ENCODE measurements at places on chromosomes 6 and 20.

DNA sequence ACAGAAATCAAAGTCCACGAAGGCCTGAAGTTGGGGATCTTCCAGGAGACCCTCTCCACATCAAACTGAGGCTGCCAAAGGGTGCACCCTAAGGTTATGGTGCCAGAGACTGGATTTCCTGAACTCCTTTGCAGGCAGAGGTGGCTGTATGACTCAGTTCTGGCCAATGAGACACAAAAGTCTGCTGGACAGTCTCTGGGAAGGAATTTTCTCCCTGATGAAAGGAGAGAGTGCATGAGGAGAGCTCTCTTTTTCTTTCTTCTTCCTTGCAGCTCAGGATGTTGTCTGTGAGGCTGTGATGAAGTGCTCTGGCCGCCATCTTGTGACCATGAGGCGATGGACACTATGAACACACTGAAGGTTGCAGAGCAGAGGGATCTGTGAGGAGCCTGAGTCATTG, 85.2 kb downstream of the MDGA1 start:
- no peak for DNase-seq

- no peak for DNase-seq
These were observed 9.5 kb upstream of the PAQR8 start for GRCh38 chr6:52352239-52353018.

- no peak for DNase-seq
These were observed 90.5 kb upstream of the HEY2 start for GRCh38 chr6:125658759-125659431.

DNA sequence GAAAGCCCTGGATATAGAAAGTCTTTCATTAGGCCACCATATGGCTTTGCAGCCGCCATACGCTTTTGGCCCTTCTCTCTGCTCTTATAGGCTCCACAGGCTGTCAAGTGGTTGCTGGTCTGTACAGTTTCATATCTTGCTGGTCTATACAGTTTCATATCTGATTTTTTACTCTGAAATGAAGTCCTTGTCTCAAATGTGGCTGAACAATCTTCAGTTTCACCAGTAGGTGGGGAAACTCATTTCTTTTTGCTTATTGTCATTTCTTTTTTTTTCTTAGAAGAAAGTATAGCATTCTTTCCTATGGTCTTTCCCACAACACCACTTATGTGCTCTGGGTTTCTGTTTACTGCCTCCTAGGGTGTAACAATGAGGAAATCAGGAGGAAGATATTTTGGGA, 771.4 kb upstream of the MMS22L start:
- DNase-seq = no peak

DNA sequence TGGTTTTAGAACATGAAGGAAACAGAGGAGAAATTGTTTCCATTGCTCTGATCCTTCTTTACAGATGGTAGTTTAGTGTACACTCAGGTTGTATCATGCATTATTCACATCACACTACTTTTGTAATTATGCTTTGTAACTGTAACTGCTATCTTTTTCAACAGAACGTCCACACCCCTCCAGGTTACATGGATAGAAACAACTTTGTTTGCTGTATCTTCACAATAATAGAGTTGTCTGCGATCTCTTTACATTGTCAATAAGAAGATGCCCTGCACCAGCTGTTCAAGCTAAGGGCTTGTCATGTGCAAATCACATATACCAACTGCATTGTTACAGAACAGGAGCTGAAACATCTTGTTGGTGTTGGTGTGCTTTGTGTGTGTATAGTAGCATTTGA, 67.9 kb upstream of the MAP7 start:
- DNase-seq = no peak

GRCh38 chr6:159092631-159093030, 47.8 kb upstream of the TAGAP start:
- no peak for DNase-seq

GRCh38 chr20:1887321-1887720, 7.9 kb upstream of the SIRPA start:
- DNase-seq = no peak

DNA sequence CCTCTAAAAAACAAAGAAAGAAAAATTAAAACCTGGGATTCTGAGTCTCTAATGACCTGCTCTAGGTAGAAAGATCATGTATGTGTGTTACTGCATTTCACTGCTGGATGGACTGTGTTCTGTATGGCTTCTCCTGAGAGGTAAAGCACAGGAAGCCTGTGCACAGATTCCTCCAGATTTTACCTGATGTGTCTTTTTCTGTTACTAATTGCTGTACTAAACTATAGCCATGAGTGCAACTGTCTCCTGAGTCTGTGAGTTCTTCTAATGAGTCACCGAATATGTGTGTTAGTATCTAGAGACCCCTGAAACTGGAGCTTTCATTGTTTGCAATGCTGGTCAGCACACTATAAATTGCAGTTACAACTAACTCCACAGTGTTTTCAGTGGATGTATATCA, 270.8 kb downstream of the CDKAL1 start:
- no peak for DNase-seq

DNA sequence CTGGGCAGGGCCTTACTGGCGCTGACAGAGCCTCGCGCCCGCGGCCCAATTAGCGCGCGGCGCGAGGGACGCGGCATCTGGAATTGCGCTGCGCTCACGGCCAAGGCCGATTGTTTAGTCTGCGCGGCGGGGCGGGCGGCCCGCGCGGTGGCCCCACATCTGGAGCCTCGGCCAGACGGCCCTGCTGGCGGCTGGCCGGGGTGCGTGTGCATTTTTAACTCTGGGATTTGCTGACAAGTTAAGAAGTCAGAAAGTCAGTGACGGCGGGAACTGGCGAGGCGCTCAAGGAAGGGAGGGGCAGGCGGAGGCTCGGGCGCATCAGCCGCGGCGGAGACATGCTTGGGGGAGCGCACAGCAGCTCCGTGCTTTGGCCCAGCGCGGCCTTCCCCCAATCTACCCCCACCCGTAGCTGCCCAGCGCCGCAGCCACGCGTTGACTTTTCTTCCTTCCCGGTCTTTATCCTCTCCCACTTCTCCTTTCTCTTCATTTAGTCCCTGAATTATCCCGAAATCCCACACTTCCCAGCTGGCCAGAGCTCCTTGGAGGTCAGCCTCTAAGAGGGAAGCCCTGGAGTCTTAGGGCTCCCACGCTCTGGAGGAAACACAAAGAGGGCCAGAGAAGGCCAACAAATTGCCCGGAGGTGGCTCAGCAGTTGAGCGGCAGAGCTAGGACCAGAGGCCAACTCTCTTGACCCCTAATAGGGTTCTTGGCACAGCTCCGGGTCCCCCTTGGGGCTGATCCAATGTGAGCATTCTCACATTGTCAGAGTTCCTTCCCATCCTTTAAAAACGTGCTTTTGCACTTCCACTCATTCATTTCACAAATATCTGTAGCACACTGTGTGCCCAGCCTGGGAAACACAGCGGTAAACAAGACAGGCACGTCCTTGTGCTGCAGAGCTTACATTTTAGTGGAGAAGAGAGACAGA, 40.8 kb upstream of the FOXP4 start:
- no peak for DNase-seq

DNA sequence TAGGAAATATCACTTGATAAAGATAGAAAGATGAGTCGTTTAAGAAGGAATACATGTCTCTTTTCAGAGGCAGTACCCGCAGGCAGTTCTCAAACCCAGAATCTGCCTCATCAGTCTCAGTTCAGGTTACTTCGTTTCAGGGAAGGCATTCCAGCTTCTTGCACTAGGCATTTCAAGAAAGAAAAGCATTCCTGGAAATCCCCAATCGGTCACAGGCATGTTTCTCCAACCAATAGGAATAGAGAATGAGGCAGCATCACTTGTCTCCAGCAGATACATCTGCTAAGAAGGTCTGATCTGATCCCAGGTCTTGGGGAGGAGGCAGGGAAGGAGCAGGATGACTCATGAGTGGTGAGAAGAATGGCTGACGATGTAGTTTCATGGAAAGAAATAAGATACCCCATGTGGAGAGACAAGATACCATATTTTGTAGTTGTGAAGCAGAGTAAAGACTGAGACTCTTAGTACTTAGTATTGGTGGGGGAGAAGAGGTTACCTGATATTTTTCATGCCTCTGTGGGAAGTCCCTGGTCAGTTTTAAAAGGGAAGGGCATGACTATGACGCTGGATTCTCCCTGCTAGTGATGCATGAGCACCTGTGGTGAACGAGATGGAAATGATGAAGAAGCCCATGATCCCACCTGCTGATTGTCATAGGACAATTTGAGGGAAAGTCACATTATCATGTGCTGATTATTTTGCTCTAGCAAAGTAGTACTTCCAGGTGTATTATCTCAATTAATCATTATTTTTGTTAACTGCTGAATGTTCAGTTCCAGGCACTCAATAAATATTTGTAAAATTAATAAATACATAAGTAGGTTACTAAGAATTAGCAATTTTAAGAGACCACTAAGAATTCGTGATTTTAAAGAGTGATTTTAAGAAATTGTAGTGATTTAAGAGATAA, 20.3 kb upstream of the HLA-DRB1 start:
- peak; percentile 74 for DNase-seq

GRCh38 chr6:90385759-90386313, 89.2 kb upstream of the BACH2 start:
- no peak for DNase-seq

GRCh38 chr20:58987790-58988564, 6.9 kb downstream of the NELFCD start:
- peak; percentile 48 for DNase-seq

GRCh38 chr6:22035690-22036089, 261.1 kb downstream of the PRL start:
- DNase-seq = no peak

DNA sequence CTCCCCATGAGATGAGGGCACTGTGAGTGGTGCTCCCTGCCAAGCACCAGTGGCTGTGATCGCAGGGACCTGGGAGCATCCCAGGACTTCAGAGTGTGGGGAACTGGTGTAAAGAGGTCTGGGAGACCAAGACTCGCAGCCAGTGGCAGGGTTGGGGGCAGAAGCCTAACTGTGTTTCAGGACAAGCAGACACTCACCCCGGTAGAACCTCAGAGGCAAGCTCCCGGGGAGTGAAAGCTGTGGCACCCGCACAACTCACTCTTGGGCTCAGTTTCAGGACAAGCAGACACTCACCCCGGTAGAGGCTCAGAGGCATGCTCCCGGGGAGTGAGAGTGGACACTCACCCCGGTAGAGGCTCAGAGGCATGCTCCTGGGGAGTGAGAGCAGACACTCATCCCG, 112.8 kb downstream of the ASXL1 start:
- no peak for DNase-seq

GRCh38 chr6:17417817-17418216, 24.4 kb downstream of the CAP2 start:
- no peak for DNase-seq

GRCh38 chr6:13398421-13398994, 70.2 kb upstream of the TBC1D7 start:
- DNase-seq = no peak

DNA sequence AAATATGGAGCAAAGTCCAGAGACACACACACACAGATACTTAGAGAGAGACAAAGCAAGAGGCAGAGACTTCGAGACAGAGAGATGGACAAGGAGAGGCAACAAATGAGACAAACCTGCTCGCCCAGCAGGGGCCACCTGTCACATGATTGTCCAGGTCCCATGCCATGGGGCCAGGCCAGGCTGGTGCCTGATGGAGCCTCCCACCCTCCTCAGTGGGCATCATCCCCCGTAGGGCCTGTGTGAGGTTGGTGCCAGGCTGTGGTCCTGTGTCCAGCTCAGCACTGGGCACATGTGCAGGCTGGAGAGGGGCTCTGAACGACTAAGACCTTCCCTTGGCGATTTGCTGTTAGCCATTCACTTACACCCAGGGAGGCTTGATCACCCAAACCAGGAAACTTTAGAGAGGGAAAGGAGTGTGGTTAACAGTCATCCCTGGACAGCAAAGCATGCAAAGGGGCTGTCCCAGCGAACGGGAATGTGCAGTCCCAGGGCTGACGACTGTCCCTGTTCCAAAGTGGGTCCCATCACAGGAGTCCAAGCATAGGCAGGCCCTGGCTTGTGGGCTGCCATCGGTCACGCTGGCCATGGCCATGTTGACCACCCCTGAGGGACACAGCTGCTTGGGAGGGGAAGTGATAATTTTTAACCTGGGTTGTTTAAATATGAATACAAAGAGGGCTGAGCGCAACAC, 38.4 kb upstream of the PHACTR3 start:
- DNase-seq = peak; percentile 60

DNA sequence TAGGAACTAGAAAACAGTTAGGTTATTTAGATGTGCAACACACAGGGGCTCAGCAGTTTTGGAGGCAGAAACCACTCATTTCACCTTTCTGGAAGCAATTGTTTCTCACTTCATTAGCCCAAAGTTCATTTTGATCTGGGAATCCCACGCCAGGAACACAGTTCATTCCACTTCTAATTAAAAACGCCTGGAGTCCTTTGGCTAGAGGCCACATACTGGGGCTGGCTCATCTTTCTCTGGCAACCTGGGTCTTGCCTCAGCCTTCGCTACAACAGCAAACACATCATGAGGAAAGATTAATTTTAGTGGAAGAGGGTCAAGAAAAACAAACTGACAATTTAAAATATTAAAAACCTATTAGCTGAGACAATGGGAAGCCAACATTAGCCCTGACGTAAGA, 69.7 kb downstream of the RFPL4B start:
- no peak for DNase-seq

GRCh38 chr6:56556751-56557540, 85.7 kb downstream of the DST start:
- no peak for DNase-seq

GRCh38 chr20:61053889-61054288, 198.2 kb upstream of the CDH4 start:
- DNase-seq = no peak

Data from activated effector memory CD4-positive, alpha-beta T cell treated with anti-CD3 and anti-CD28 coated beads, Interleukin-2, amount 50 U/mL, for 16 hours (primary cell).